ENCODE measurements at places on chromosomes 11 and 22.
A peak's percentile ranks its signal among the peaks of the same experiment; 100 is the strongest.

DNA sequence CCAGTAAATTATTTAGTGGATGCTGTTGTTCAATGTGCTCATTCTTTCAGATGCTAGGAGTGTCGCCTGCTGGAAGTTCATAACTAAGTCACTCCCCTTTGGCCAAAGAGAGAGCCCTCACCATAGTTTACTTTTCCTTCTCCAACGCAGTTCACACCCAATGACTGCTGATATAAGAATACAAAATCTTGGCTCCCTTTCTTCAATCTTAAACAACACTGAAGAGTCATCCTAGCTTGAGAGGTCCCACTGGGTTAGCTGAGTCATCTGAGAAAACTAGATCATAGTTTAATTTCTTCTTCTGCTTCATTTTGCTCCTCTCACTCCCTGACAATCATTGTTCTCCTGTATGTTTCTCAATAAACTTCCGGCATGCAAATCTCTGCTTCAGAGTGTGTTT lies 5.4 kb upstream of the OR52L1 start:
- DNase-seq = no peak

DNA sequence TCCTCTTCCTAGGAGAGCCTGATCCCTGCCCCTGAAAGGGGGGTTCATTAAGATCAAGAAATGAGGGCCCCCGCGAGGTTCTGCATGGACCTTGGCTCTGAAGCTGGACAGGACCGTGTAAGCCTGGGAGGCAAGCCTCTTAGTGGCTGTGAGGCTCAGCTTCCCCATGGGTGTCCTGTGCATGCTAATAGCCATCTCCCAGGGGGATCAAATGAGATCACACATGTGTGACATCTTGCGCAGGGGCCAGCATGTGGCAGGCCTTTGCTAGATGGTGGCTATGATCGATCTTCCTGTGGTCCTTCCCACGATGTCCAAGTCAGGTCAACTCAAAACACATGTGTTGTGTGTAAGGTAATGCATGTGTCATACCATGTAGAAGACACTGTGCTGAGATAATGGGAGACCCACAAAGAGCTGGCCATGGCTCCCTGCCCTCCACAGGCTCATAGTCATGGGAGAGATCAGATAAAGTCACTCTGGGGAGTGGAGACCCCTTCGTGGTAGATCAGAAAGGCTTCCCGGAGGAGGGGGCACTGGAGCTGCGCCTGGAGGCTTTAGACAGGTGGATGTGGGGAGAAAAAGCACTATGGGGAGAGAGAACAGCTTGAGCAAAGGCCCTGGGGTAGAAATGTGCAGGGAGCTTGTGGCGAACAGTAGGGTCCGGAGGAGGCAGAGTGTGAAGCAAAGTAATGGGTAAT lies 3.7 kb downstream of the RAC2 start:
- no peak for DNase-seq

DNA sequence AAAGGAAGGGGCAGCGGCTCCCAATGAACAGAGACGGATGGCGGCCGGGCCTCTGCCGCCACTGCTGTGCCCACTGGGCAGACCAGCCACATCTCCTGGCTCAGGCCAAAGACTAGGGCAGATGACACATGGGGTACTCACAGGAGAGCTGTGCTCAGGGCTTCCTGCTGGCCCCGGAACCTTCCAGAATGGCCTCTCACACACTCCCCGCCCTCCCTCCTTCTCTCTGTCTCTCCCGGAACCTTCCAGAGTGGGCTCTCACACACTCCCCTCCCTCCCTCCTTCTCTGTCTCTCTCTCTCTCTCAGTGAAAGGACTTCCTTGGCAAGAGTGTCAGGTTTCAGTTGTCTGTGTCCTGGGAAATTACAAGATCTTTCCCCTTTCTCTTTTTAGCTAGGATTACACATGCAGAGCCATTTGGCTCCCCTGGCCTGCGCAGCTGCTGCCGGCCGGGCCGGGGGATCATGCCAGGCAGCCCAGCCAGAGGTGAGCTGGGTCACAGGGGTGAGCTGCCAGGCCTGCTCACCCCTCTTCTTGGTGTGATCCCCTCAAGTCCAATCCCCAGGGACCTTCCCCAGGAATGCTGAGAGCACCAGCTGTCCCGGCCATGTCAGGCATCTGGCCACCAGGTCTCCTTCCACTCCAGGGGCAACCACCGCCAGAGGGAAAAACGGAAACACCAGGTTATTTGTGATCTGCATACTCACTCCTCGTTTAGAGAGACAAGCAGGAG lies 45.3 kb upstream of the ADA2 start:
- DNase-seq = no peak

DNA sequence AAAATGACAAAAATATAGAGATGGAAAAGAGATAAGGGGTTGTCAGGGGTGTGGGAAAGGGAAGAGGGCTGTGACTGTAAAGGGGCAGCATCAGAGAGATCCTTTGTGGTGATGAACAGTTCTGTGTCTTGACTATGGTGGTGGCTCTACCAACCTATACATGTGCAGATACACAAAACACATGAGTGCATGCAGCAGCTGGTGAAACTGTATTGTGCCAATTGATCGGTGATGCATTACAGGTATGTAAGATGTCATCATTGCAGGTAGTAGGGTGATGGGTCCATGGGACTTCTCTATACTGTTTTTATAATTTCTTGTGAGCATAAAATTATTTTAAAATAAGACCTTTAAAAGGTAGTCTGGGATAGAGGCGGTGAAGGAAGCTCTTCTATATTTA lies 24.1 kb upstream of the ZDHHC13 start:
- no peak for DNase-seq

- peak; percentile 56 for DNase-seq
Observed at GRCh38 chr22:50528682-50529415, 963 bp downstream of the TYMP start.

DNA sequence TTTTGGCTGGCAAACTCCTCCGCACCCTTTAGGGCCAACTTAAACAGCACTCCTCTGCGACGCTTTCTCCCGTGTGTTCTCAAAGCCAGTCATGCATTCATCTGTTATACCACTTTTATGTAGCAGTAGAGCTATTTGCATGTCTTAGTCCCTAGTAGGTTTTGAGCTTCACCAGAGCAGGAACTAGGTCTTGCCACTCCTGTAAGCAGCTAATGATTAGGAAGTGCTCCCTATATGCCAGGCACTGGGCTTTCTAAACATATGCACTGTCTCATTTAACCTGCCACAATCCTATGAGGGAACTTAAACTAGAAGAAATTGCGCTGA lies 180.8 kb downstream of the DBX1 start:
- no peak for DNase-seq

GRCh38 chr11:112023104-112023503 lies 2.1 kb upstream of the DLAT start:
- DNase-seq = no peak

DNA sequence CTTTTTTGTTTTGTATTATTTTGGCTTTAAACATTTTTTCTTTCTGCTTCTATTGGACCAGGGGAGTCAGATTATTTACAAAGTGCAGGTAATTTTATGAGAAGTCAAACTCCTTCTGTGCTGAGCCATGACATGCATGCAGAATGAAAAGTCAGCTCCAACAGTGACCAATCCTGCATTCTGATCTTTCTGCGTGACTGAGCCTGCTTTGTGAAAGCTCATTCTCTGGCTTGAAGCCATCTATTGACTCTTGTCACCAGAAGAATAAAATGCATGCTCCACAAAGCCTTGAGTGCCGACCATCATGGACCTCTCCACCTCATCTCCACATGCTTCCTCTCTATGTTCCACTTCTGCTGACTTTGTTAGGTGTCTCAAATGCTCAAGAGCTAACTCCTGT lies 50.2 kb downstream of the MIAT start:
- no peak for DNase-seq

GRCh38 chr22:30990690-30991089 lies 21.6 kb downstream of the TUG1 start:
- DNase-seq = no peak

DNA sequence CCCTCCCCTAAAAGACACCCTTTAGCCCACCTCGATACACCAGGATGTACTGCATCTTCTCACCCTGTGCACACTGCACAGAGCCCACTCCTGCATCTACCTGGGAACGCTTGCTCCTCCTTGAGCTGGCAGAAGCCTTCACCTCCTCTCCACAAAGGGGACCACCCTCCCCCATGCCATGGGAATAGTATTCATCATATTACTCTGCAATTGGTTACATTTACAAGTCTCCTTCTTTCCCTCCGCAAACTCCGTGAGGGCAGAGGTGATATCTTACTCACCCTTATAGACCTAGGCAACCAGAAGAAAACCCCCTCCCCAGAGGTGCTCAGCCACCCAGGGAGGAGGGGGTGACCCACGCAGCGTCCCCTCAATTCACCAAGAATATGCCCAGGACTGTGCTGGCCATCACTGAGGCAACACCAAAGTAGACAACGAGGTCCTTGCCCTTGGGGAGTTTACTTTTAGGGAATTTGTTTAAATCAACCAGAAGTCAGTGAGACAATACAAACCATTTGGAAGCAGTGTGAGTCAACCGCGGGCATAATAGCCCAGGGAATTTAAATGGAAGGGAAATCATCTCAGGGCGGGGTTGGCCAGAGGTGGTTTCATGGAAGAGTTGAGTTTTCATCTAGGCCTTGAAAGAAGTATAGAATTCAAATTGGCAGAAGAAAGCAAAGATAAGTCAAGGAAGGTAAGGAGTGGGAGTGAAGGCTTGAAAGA lies 214.5 kb downstream of the BARX2 start:
- no peak for DNase-seq

DNA sequence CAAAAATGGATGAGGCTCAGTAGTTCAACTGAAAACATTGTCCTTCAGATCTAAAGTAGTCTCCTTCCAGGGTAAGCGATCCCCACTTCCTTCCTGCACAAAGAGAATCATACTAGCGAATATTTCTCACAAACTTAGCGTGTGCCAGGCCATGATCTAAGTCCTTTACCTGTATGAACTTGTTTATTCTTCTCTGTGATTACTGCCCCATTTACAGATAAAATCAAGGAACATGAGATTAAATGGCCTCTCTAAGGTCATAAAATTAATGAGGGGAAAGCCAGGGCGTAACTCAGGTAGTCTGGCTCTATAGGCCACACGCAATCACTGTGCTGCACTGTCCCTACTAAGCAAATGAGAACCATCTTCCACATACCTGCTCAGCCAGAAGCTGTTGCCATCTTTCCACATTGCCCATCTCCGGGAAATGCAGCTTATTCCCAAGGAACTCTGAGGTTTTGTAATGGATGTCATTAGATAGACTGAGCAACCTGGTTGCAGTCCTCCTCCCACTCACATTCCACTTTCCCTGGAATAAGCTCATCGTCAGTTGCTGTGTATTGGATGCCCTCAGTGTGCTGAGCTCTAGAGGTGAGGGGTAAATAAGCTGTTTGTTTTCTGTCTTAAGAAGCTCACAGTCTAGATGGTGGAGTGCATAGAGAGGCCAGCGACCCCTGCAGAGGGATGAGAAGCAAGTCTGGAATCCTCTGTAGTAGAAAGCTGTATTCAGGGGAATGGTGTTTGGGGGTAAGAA lies 146.3 kb downstream of the SNX19 start:
- no peak for DNase-seq

GRCh38 chr11:86606836-86607481 lies 65.5 kb downstream of the ME3 start:
- no peak for DNase-seq

DNA sequence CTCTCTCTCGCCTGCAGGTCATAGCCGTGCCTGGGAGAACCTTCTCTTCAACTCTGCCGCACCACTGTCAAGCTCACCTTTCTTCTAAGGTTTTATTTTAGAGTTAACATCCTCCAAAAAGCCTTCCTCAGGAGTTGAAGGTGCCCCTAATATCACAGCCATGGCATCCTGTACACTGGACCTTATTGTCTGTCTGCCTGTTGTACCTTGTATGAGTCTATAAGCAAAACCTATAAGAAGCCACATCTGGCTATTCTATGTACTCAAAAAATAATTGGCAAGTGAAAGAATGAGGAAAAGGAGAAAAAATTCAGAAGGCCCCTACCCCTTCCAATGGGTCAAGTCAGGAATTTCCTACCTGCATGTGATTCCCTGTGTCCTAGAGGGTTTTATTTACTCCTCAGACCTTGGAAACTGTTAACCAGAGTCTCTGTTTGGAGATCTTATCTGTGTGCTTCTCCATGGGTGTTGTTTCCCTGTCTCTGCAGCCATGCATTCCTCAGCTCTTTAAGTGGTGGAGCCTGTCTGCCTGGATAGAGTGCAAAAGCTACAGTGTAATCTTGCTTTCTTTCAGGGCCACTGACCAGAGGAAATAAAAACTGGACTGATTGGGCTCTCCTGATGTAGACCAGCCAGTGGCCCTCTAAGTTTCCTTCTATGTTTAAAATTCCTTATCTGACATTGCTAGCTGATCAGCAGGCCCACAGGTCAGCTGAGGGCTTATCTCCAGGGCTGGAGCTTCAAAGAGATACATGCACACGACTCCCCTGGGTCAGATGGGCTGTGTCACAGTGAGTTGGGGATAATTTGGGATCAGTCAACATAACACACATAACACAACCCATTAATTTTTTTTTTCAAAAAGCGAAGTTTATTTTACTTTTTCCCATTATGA lies 37.6 kb upstream of the TMEM135 start:
- no peak for DNase-seq

DNA sequence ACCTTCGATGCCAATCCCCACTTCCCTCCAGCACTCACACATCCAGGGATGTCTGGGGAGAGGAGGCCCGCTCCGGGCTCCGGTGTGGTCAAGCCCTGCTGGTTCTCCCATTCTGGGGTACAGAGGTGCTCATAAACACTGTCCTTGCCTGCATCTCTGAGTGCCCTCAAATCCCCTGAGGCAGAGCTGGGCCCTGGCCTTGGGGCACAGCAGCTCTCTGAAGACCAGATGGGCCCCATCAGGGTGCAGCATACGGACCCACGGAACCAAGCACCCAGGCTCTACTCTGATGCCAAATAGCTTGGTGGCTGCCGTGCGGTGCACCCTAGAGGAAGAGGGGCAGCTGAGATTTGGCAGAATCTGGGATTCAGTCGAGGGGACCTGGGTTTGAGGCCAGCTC lies 35.7 kb upstream of the NNMT start:
- no peak for DNase-seq

DNA sequence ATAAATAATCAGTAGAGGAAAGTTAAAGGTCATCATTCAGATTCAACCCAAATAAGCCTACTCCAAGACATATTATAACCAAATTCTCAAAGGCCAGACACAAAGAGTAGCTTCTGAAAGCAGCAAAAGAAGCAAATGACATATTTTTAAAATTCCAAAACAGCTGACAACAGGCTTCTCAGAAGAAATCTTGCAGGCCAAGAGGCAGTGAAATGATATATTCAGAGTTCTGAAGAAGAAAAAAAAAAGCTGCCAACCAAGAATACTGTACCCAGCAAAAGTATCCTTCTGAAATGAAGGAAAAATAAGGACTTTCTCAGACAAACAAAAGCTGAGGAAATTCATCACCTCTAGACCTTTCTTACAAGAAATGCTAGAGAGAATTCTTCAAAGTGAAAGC lies 787.1 kb upstream of the TENM4 start:
- DNase-seq = no peak

- no peak for DNase-seq
Observed at GRCh38 chr11:33179348-33179803, 18.1 kb upstream of the CSTF3 start.

DNA sequence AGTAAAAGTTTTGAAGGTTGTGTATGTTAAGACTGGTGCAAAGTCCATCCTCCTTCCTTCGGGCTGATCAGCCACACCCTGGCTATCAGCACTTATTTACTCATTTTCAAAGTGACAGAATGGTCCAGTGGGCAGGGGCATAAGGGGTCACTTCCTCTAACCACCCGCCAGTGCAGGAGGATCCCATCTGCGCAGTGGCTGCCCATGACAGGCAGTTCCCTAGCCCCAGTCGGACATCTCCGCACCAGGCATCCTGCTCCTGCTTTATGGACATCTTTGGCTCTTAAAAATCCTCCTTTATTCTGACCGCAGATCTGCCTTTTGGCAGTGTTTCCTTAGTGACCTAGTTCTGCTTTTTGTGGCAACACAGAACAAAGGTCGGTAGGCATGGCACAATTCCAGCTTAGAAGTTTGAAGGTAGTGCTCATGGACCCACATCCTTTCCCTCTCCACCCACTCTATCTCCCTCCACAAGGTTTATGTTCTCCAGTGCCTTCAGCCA lies 55.9 kb downstream of the BMAL1 start:
- DNase-seq = no peak
